ENCODE measurements at places on chromosomes 13 and 19. TPM values are rescaled to one million over a fixed set of nuclear protein-coding genes. Genes with fewer than 3 reads are reported as not detected.

DNA sequence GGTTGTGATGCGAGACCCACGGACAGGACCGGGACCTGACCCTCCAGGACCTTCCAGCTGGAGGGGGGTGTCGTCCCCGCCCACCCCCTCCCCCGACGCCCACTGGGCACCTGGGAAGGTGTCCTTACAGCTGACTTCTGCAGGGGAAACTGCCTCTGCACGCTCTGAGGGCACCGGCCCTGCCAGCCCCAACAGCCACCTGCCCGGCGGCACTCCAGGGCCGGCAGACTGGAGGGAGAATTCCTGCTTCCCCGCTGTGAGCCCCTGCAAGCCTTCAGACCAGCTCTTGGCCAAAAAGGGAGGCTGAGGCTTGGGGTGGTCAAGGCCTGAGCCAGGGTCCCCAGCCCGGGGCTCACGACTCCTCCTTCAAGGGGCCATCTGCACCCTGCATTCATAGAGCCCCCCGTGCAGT is 1.2 kb downstream of the CNN2 start:
- no peak for DNase-seq
- H3K4me1 ChIP-seq = peaks cover 47% of the 10 kb centered on the region
- H3K27me3 ChIP-seq = no peaks in the 10 kb centered on the region
- peaks cover 18% of the 10 kb centered on the region for H3K36me3 ChIP-seq
- H3K27ac ChIP-seq = peak overlapping the region; percentile 82

DNA sequence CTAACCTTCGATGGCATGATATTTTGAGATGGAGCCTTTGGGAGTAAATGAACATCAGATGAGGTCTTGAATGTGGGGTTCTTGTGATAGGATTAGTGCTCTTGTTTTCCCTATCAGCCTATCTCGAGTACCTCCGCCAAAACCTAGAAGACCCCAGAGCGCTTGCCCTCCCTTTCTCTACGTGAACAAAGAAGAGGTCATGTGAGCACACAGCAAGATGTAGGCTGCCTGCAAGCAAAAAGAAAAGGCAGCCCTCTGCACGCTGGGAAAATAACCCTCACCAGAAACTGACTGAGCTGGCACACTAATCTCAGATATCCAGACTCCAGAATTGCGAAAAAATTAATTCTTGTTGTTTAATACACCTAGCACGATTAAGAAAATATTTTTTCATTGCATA is 799.8 kb upstream of the SLC10A2 start:
- H3K4me3 ChIP-seq = no peak overlapping the region
- DNase-seq = no peak
- no peaks in the 10 kb centered on the region for H3K27me3 ChIP-seq
- H3K27ac ChIP-seq = no peak overlapping the region
- no peaks in the 10 kb centered on the region for H3K36me3 ChIP-seq

GRCh38 chr19:7421941-7422744 is 66.7 kb downstream of the PEX11G start:
- H3K4me3 ChIP-seq = no peak overlapping the region
- no peaks in the 10 kb centered on the region for H3K27me3 ChIP-seq
- no peak for DNase-seq
- H3K27ac ChIP-seq = no peak overlapping the region
- H3K4me1 ChIP-seq = no peaks in the 10 kb centered on the region

GRCh38 chr19:30280018-30280417 is 92.2 kb upstream of the ZNF536 start:
- no peaks in the 10 kb centered on the region for H3K36me3 ChIP-seq
- no peak overlapping the region for H3K27ac ChIP-seq
- no peaks in the 10 kb centered on the region for H3K27me3 ChIP-seq

DIAPH3 gene
- total RNA-seq = 0.57 TPM

- H3K4me1 ChIP-seq = peaks cover 5% of the 10 kb centered on the region
- no peaks in the 10 kb centered on the region for H3K27me3 ChIP-seq
- no peak overlapping the region for H3K4me3 ChIP-seq
- no peak overlapping the region for H3K27ac ChIP-seq
- H3K36me3 ChIP-seq = no peaks in the 10 kb centered on the region
- no peak for DNase-seq
Measured at GRCh38 chr13:32902874-32903273, 113.3 kb upstream of the KL start.

GRCh38 chr13:33963895-33964294 is 145.9 kb downstream of the RFC3 start:
- no peaks in the 10 kb centered on the region for H3K36me3 ChIP-seq
- H3K27ac ChIP-seq = no peak overlapping the region
- no peak overlapping the region for H3K4me3 ChIP-seq
- H3K4me1 ChIP-seq = no peaks in the 10 kb centered on the region

DNA sequence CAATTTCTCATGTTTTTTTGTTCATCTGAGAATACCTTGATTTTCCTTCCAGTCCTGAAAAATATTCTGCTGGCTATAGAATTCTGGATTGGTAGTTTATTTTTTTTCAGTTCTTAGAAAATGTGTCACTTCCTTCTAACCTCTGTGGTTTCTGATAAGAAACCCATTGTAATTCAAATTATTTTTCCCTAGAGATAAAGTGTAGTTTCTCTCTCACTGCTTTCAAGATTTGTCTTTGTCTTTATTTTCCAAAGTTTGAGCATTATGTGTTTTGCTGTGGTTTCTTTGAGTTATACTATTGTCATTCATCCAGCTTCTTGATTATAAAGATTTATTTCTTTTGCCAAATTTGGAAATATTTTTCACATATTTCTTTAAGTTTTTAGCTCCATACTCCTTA is 324.0 kb upstream of the SPRY2 start:
- no peak overlapping the region for H3K27ac ChIP-seq
- no peak for DNase-seq
- no peaks in the 10 kb centered on the region for H3K4me1 ChIP-seq
- no peaks in the 10 kb centered on the region for H3K27me3 ChIP-seq
- H3K4me3 ChIP-seq = no peak overlapping the region

CARM1 gene
- 26.0 TPM for total RNA-seq

- DNase-seq = no peak
- no peak overlapping the region for H3K4me3 ChIP-seq
Measured at GRCh38 chr13:75359266-75359665, 122.7 kb downstream of the TBC1D4 start.

DNA sequence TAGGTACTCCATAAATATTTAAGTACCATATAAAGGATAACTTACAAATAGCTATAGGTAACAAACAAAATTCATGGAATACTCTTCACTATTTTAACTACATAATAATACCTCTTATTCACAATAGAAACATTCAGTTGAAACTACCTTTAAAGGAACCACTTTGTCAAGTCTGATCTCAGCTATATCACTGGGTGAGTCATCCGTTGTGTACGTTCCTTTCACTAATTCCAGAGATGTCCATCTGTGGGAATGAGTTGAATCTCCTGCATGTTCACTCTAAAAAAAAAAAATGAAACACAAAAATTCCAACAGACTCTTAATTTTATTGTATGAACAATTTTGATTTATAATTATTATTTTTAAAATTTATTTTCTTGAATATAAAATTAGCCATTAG is 149.4 kb upstream of the FBXL3 start:
- no peak overlapping the region for H3K27ac ChIP-seq
- no peak overlapping the region for H3K4me3 ChIP-seq
- no peaks in the 10 kb centered on the region for H3K27me3 ChIP-seq
- H3K4me1 ChIP-seq = no peaks in the 10 kb centered on the region

- no peaks in the 10 kb centered on the region for H3K36me3 ChIP-seq
- no peaks in the 10 kb centered on the region for H3K4me1 ChIP-seq
- H3K27me3 ChIP-seq = peaks cover 3% of the 10 kb centered on the region
- H3K4me3 ChIP-seq = no peak overlapping the region
Measured at GRCh38 chr13:60617991-60618733, 221.1 kb downstream of the TDRD3 start.

GRCh38 chr19:49217382-49217781 is 59.8 kb downstream of the TRPM4 start:
- H3K27ac ChIP-seq = no peak overlapping the region
- no peak for DNase-seq
- no peaks in the 10 kb centered on the region for H3K27me3 ChIP-seq
- no peaks in the 10 kb centered on the region for H3K4me1 ChIP-seq

DNA sequence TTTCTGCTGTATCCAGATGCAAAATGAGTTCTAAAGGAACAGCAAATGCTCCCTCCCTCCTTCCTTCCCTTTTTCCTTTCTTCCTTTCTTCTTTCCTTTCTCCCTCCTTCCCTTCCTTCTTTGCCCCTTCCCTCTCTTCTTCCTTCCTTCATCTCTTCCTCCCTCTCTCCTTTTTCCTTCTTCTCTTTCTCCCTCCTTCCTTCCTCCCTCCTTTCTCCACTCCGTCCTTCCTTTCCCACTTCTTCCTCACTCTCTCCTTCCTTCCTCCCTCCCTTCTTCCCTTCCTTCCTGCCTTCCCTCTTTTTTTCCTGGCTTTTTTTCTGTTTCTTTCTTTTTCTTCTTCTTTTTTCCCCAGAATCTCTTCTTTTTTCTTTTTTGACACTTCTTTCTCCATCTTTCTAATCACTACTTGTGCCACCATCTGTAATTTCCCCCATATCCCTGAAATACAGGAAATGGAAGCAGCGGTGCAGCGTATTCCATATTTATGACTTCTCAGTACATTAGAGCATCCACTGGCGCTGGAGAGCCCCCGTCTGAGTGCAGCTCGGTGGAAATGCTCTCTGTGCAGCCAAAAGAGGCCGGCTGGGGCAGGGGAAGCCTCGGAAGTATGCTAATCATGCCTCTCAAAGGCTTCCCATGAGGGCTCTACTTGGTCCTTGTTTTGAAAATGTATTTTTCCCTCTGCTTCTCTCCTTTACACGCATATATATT is 275.6 kb downstream of the TSHZ3 start:
- no peaks in the 10 kb centered on the region for H3K36me3 ChIP-seq
- no peak overlapping the region for H3K27ac ChIP-seq
- H3K4me1 ChIP-seq = no peaks in the 10 kb centered on the region
- H3K4me3 ChIP-seq = no peak overlapping the region

- H3K4me3 ChIP-seq = no peak overlapping the region
- no peaks in the 10 kb centered on the region for H3K27me3 ChIP-seq
- no peaks in the 10 kb centered on the region for H3K4me1 ChIP-seq
- DNase-seq = no peak
Measured at GRCh38 chr13:49610176-49610575, 18.1 kb upstream of the ARL11 start.
